ENCODE measurements at places on chromosomes 11 and 22.

DNA sequence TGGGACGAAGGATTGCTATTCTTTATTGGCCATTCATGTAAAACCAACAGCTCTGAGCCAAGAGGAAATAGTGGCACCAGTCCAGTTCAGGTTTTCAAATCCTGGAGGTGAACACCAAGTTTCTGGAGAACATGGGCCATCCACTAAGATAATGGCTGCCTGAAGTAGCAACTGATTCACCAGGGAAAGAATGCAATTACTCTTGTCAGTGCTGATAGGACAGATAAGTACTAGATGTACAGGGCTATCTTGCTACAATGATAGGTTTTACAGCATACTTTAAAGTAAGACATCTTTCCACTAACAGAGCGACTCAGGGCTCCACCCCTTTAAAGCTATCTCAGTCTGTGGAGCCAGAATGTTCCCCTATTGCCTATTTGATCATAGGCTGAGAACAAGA is 36.8 kb upstream of the APOA1 start:
- DNase-seq: no peak

DNA sequence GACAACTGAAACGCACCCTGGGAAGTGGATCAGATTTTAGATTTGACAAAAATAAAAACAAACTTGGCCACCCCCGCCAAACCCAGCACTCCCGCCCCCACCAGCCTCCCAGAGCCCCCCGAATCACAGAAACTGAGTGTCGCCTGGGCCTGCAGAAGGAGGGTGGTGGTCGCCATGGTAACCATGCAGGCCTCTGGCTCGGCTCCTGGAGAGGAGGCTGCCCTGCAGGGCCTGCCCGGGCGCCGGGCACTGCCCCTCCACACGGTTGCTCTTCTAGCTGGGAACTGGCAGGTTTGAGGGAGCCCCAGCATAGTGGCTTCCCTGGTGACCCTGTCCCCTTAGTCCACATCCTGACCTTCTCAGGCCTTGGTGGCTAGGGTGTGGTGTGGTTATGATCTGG is 19.3 kb downstream of the CACNA1I start:
- DNase-seq: no peak

DNA sequence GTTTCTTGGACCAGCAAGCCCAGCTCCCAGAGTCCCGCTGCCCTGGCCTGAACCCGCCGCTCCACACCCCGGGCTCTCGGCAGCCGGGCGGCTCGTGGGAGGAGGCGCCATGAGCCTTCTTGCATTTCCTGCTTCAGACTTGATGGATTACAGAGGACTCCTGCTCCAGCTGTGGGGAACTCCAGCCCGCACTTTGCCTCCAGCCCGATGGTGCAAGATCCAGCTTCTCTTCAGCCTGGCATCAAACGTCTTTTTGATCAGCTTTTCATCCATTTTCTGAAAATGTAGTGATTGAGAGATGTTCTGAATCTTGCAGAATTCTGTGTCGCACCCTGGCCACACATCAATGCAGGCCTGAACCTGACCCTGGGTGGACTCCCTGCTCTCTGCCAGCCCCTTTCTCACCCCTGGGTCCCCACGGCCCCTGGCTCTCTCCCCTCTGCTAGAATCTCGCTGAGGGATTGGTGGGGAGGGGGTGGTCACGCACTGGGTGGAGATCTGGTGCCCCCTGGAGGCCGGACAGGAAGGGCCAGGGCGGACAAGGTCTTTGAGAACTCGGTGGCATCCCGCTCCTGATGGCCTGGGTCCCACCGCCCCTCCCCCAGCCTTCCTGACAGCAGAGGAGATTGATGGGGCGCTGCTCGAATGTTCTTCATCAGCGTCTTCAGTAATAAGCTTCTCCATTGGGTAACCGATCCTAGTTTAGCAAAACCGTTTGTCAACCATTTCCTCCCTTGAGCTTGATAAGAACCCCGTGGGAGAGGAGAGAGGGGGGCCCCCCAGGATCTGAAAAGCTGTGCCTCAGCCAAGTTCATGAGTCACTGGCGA is 12.1 kb upstream of the NFAM1 start:
- peak; percentile 49 for DNase-seq

DNA sequence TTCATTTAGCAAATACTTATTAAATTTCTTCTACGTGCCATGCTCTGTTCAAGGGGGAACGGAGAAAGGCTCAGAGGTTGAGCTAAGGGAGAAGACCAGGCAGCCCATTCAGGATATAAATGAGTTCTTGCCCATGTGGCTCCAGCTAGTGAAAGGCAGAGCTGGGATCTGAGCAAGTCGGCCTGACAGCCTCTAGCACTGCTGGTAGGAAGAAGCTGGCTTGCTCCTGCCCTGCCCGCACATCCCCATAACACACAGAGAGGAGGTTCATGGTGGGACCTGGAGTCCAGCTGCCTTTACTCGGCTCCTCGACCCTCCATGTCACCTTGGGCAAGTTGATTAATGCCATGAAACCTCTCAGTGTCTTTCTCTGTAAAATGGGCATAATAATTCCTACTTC is 2.0 kb downstream of the SLC15A3 start:
- DNase-seq: no peak

GRCh38 chr11:132186699-132187098 is 816.3 kb downstream of the NTM start:
- no peak for DNase-seq

DNA sequence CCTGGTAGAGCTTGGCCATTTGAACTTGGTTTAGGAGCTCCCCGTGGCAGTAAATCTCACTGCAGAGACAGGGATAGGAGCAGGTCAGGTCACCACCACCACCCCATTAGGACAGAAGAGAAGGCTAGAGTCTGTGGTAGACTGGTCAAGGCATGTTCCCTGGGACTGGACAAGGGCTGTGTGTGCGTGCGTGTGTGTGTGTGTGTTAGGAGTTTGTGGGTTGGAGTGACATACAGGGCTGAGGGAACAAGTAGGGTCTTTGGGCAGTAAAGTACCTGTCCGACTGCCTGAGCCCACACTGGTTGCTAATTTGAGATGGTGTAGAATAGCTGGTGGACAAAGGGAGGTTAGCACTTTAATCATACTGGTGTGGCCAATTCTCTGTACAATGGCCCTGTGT is 16.1 kb downstream of the TREH start:
- DNase-seq: no peak

DNA sequence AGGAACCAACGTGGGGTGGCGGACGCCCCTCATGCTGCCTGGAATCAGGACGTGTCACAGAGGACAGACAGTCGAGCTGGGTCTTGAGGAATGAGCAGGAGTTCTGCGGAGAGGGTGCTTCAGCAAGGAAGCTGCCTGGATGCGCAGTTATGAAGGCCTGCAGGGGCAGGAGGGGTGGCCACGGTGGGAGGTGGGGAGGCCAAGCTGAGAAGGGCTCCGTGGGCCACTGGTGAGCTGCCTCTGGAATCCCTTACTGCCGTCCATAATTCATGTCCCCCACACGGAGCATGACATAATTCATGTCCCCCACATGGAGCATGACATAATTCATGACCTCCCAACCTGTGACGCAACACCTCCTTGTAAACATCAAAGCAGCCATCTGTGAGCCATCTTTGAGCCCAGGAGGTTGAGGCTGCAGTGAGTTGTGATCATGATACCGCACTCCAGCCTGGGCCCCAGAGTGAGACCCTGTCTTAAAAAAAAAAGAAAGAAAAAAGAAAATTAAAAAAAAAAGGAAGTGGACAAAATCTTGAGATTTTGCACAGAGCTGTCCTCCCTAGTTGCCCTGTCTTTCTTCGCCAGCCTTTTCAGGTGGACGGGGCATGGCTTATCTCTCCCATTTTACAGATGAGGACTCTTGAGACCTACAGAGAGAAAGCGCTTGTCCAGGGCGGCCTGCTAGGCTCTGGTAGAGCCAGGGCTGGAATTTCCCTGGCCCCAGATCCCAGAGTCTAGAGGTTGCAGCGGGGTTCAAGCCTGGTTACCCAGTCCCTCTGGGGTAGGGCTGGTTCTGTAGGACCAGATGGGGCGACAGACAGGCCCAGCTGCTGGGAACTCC is 24.3 kb upstream of the PICK1 start:
- no peak for DNase-seq

GRCh38 chr11:86513746-86514373 is 139.2 kb downstream of the CCDC81 start:
- no peak for DNase-seq

DNA sequence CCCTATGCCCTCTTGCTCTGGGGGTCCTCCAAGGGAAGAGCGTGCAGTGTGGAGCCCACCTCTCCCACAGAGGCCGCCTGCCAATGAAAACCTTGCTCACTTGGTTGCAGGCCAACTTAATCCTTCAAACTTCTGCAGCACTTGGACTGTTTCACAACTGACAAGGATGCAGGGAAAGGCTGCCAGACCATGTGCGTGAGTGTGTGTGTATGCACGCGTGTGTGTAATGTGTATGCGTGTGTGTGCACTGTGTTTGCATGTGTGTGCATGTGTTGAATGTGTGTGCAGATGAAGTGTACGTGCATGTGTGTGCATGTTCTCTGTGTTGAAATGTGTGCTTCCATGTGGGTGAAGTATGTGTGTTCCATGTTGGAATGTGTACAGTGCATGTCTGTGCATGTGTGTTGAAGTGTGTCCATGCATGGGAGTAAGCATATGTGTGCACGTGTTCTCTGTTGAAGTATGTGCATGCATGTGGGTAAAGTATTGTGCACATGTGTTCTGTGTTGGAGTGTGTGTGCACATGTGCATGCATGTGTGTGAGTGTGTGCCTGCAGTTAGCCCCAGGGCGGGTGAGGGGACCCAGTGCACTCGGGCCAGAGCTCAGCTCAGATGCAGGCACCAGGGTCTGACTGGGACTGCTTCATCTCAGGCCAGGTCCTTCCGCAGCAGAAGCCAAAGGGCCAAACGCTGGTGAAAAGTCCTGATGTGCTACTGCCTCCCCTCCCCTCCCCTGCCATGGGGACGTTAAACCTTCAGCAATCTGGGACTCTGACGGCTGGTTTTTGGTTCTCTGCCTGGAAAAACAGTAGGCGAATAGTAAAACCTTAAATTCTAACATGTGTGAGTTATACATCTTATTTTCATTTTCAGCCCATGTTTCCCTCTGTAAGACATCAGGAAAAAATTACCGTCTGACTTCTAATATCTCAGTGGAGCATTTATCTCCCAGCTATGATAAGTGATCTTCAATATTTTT is 72.0 kb downstream of the FLI1 start:
- no peak for DNase-seq

DNA sequence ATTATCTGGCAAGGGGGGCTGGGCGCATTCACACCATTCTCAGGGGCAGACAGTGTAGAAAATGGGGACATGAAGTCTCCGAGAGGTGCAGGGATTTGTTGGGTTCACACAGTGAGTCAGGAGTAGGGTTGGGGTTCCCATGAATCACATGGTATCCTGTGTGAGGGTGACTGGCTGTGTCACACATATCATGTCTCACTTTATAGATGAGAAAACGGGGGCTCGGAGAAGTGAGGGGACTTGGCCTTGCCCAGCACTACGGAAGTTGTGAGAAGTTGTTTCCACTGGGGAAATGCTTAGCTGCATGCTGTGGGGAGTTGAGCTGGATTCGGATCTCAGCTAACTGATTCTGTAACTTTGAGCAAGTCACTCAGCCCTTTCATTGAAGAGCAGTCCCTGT is 4.2 kb downstream of the GAL3ST3 start:
- DNase-seq: no peak

DNA sequence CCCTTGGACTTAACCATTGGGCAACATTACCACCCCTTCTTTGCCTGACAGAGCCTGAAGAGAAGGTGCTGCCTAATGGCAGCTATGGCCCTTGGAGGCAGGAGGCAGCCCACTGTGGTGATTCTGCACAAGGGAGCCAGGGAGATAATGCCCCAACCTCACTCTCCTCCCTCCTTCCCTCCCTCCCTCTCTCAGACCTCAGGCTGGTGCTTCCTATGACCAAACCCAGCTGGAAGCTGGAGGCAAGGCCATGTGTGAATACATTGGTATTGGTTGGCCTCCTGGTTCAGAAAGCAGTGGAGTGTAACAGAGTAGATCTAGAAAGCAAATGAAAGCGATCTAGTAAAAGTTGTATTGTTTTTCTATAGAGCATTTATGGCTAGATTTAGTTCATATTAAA is 233.1 kb downstream of the CSNK2A3 start:
- DNase-seq: no peak

- no peak for DNase-seq
Observed at GRCh38 chr11:36014898-36015665, 71.2 kb downstream of the LDLRAD3 start.
